Activated CD4-positive, alpha-beta T cell treated with anti-CD3 and anti-CD28 coated beads for 24 hours (primary cell): ENCODE measurements at places on chromosomes 12 and 14.

- no peak for DNase-seq
Measured at GRCh38 chr12:47982311-47982710, 18.9 kb downstream of the TMEM106C start.

GRCh38 chr12:27244689-27245488 is 803 bp downstream of the STK38L start:
- DNase-seq: no peak

- DNase-seq: no peak
Measured at GRCh38 chr14:71591929-71592328, 340.3 kb upstream of the RGS6 start.

GRCh38 chr14:58765418-58765831 is 127.7 kb downstream of the DACT1 start:
- no peak for DNase-seq

GRCh38 chr12:116142936-116143898 is 134.3 kb downstream of the MED13L start:
- no peak for DNase-seq

GRCh38 chr14:104075530-104076151 is 9.9 kb upstream of the ASPG start:
- no peak for DNase-seq

GRCh38 chr14:21455592-21455911 is 371 bp downstream of the CHD8 start:
- DNase-seq: peak; percentile 11

GRCh38 chr12:48615681-48616080 is 45.8 kb upstream of the LALBA start:
- no peak for DNase-seq

DNA sequence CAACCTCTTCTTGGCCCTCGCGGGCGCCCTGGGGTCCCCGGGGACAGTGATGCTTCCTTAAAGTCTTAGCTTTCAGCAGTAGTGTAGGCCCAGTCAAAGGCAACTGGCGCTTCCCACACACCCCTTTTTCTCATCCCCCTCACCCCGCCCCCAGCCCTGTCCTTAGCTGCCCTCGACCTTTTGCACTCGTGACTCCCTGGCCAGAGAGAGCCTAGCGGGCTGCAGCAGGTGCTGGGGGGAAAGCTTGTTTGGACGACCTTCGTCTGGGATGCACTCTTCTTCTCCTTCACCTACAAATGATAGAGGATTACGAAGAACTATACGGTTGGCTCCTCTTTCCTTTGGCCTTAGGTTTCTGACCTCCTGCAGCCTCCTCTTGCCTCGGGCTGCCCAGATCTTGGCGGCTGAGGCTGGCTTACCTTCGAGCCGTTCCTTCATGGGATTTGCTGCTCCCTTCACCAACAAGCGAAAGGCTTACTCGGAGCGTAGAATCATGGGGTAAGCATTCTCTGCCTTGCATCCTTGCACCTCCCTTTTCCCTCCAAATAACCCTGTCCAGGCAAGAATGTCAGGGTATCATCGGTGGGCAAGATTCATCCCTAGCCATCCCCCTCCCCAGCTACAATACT is 815 bp downstream of the COQ10A start:
- DNase-seq: no peak

DNA sequence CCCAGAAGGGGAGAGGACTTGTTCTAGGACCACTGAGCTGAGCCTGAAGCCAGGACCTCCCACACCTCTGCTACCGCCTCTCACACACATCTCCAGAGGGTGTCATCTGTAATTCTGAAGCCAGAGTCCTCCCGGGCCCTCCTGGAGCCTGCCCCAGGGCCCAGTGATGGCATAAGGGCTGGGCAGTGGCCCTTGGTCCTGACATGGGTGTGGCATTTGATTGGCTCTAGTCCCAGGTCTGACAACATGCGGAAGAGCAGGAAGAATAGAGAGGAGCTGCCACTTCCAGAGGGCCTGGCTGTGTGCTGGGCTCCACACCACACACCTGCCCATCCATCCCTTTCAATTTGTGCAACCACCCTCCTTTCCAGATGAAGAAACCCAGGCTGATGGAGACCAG is 144.3 kb upstream of the GSC start:
- no peak for DNase-seq

DNA sequence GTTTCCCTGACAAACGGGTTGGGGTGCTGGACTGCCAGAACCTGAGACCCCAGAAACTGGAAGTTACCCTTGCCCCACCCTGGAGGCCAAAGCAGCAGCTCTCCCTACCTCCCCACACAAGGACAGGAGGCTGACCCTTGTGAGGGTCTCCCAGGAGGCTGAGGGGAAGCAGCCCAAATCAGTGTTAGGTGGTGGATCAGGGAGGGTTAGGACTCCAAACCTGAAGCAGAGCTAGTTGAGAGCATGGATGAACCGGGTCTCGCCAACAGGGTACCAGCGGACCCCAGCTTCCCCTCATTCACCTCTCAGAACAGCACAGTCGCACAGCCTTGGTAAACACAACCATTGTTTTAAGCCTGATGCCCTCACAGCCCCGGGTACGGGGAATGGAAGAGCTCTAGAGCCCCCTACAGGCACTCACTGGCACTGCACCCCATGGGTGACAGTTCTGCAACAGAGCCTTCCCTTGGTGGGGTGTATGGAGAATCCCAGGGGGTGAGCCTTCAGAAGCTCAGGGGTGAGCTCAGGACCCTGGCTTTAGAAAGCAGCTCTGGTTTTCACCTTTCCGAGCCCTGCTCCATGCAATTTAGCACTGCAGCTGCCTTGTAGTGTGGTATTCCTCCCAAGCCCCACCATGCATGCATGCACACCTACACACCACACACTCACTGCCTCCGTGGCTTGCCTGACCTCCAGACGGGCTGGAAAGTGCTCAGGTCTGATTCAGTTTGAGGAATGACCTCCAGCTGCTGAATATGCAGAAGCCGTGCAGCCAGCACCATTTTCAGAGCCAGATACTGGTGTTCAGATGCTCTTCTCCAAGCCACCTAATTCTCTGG is 11.2 kb downstream of the ESRRB start:
- peak; percentile 61 for DNase-seq

DNA sequence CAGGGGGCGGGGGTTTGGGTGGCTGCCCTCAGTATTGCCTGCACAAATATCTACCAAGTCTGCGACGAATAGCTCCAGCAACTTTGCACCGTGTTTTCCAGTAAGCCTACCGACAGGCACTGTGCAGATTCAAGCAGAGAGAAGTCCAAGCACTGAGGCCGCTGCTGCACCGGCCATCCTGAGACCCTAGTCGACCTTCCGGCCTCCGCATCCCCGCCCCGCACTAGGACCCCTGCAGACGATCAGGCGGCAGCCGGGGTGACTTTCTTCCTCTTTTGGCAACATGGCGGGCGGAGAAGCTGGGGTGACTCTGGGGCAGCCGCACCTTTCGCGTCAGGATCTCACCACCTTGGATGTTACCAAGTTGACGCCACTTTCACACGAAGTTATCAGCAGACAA is at the start of gene EIF2S3B:
Gene EIF2S3B, plus strand, starts transcription at position 271 of the 400 bp plus-strand sequence. Its CDS starts 13 bp downstream, at position 284.
- no peak for DNase-seq

DNA sequence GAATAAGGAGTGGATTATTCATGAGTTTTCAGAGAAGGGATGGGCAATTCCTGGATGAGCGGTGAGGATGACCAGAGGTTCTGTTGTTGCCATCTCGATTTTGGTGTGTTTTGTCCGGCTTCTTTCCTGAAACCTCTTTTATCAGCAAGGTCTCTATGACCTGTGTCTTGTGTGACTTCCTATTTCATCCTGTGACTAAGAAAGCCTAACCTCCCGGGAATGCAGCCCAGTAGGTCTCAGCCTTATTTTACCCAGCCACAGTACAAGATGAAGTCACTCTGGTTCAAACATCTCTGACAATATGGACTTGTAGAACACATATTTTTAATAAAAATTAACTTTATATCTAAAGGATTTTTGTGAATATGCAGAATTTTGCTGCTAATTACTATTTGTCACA is 716.4 kb downstream of the FSCB start:
- DNase-seq: no peak

DNA sequence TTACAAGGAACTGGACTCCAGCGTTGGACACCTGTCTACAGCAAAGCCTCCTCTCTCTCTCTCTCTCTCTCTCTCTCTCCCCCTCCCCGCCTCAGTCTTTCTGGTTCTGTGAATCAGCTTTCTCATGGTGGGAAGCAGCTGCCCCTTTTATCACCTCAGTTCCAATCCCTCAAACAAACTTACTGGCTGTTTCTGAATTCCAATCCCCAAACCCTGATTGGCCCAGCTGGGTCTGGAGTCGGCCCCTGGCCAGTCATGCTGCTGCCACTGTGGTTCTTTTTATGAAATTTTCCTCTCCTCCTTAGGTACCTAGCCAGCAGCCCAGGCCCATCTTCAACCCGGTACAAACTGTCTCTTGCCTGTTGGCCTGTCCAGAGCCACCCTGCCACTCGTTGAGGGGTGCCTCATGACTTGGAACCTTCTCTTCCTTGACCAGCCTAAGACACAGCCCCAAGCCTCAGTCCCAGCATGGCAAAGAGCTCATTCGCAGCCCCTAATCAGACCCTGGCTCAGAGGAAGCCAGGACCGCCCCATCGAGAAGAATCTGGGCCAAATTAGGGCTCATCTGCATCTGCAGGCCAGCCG is 9.4 kb upstream of the MORN3 start:
- DNase-seq: no peak

- no peak for DNase-seq
Measured at GRCh38 chr12:52495389-52495788, 2.3 kb upstream of the KRT6A start.

GRCh38 chr14:93073358-93073707 is 42.4 kb downstream of the ITPK1 start:
- DNase-seq: no peak

GRCh38 chr12:43858991-43859390 is 23.1 kb downstream of the TMEM117 start:
- no peak for DNase-seq
